ENCODE measurements at places on chromosomes 5 and 9.

GRCh38 chr5:34858790-34859189, 19.8 kb downstream of the TTC23L start:
- DNase-seq: no peak

GRCh38 chr5:124544366-124545055, 201.9 kb downstream of the ZNF608 start:
- no peak for DNase-seq

GRCh38 chr5:54646356-54647101, 129.0 kb downstream of the SNX18 start:
- DNase-seq: peak; percentile 32

DNA sequence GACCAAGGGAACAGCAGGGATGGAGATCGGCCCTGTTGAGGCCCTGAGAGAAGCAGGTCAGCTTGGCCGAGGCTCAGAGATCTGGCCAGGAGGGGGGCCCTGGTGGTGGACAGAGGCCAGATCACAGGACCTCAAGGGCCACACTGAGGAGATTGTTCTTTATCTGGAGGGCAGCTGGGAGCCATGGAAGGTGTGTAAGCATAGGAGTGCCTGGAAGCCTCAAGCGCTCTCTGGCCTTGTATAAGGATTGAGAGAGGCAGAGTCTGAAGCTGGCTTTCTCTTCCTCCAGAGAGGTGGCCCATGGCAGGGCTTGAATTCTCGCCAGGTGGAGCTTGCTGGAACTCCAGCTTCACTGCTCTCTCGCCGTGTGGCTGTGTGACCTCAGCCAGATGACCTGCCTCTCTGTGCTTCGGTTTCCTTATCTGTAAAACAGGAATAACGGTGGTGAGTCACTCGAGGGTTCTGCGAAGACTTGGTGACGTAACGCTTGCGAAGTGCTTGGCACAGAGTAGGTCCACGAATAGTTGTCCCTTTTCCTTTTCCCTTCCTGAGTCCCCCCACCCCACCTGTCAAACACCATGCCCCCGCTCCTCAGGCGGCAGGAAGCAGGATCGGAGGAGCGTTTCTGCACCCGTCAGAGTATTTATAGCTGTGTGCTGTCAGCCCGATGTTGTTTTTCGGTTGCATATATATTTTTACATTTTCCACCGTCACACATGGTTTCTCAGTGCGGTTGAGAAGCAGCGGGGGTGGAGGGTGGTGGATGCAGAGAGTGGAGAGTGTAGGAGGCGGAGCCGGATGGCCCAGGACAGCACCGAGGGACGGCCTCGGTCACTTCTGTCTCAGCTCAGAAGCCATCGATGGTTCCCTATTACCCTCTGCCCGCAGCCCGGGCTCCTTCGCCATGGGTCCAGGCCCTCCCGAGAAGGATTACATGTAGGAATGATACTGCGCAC, 17.0 kb upstream of the CRB2 start:
- DNase-seq: no peak

GRCh38 chr5:78879516-78879915, 105.6 kb downstream of the ARSB start:
- DNase-seq: no peak

- peak; percentile 42 for DNase-seq
Measured at GRCh38 chr9:35749515-35750255, 598 bp downstream of the RGP1 start.

- no peak for DNase-seq
Measured at GRCh38 chr5:64925123-64925522, 156.4 kb downstream of the CWC27 start.

DNA sequence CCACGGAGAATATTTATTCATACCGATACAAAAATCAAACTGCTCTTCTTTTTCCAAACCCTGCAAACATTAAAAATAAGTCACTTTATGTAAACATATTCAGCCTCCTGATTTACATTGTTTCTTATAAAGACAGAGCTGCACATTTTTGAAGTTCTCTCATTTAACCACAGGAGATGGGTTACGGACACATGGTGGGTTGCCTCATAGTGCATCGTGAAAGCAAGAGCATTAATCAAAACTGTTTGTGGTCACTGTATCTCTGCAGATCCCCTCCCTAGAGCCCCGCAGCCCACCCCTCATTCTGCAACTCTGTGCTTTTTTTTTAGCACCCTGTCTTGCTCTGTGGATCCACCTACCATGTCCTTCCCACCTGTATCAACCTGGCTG, 43.3 kb upstream of the EQTN start:
- DNase-seq: no peak

- DNase-seq: no peak
Measured at GRCh38 chr9:128553728-128554127, 1.3 kb downstream of the SPTAN1 start.

- peak; percentile 41 for DNase-seq
Measured at GRCh38 chr5:157855404-157855994, 3.4 kb downstream of the CLINT1 start.

GRCh38 chr5:10647640-10648039, 83.8 kb downstream of the ANKRD33B start:
- no peak for DNase-seq

- no peak for DNase-seq
Measured at GRCh38 chr9:134704498-134704897, 62.9 kb downstream of the COL5A1 start.

DNA sequence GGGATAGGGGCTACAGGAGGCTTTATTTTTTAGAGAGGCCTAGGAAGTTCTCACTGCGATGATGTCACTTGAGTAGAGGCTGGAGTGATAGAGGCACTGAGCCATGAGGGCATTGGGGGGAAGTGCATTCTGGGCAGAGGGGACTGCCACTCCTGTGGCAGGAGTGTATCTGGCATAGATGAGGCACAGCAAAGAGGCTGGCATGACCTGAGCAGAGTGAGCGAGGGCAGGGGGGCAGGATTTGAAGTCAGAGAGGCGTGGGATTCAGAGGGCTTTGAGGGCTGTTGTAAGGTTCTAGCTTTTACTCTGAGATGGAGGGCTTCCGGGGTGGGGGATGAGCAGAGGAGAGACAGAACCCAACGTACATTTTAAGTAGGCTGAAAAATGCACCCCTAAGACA, 91.9 kb upstream of the SH3PXD2B start:
- DNase-seq: no peak
